Right forelimb (tissue), 1 donor: ENCODE measurements at places on chromosomes 6 and 20.
A peak's percentile ranks its signal among the peaks of the same experiment; 100 is the strongest.

- no peak for DNase-seq
Measured at GRCh38 chr20:18138639-18139583, 1.2 kb downstream of the KAT14 start.

- DNase-seq: no peak
Measured at GRCh38 chr6:51199733-51200260, 381.1 kb downstream of the TFAP2B start.

DNA sequence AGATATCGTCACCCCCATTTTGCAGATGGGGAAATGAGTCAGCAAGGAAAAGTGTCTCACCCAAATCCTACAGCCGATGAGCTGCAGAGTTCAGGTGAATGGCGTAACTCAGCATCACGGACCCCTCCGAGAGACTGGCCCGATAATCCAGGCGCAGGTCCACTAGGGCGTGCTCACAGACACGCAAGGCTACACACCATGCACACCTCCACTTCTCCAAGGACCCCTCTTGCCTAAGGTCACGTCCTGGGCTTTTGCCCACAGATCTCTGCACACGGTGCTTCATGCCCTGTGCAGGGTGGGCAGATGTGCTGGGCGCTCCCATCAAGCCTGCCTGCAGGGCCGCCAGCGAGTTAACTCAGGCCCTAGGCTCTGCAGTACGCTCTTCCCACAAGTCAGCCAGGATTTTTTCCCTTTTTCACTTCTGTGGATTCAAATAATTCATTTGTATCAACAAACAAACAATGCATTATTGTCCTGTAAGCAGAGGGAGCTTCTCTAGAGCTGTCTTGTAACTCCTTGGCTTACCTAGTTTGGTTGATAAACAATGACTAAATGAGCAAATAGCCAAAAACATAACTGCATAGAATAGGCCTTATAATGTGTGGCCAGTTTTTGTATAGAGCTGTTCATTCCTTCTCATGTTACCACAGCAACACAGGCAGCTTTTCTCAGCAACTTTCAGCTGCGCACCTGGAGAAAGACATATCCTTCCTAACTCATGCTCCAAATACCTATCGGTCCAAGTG lies 139.1 kb downstream of the AGPAT4 start:
- no peak for DNase-seq

GRCh38 chr6:41768545-41769308 lies 11.0 kb downstream of the FRS3 start:
- no peak for DNase-seq

GRCh38 chr20:33233129-33233774 lies 2.5 kb upstream of the BPIFA1 start:
- no peak for DNase-seq

- DNase-seq: no peak
Measured at GRCh38 chr20:43717616-43717995, 9.2 kb downstream of the GTSF1L start.

DNA sequence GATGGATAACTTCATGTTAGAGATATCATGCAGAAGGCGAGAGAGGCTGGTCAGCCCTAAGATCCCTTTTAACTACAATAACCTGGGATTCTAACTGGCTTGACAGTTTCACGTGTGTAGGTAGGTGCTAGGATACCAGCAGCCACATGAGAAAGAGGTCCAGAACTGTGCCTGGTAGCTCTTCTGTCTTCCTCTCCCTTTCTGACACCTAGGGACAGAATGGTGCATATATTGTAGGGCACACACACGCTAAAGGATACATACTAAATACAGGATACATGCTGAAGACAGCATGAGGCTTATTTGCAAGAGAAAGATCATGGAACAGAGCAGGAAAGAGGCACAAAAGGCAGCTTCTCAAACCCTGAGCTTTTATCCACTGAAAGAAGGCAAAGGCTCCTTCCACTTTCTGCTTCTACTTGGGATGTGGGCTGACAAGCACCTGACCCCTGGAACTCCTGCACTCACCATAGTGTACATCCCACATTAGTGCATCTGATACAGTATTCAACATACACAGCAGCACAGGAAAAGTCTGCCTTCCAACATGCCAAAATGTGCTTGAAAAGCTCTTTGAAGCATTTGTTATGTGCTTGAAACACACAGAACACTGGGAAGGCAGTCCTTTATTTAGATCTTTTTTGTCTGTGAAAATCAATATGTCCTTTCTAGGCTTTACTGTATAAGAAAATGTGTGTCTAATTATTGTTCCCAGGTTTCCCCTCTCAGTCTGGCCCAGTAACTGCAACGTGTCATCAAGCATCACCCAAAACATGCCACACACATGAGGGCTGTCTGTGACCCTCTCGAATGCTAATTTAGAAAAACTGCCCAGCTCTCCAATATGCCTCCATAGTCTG lies 3.2 kb downstream of the SLC22A23 start:
- peak; percentile 22 for DNase-seq

DNA sequence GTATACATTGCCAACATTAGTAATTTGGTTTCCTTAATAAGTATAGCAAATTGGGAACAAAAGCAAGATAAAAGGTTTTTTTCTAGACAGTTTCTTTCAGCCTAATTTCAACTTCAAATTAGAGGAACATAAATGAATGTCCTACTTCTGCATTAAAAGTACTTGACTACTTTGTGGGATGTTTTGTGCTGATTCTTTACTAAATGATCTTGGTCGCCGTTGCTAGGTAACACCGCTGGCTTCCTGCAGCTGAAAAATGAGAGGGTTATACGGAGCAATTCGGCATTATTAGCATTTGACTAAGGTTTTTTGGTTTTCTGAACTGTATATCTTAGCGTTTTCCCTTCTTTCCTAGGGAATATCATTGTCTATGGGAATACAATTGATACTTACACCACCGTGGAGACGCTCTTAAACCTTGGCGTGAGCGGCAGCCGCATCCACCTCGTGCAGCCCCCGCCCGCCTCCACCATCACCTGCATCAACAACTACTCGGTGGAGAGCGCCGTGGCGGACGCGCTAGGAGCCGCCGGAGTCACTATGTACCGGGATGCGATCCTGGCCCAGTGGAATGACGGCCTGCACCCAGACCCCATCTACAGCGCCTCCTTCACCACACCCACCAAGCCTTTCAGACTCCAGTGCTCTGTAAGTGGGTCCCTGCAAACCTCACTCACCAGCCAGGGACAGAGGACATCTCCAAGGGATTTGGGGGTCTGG lies 90.9 kb upstream of the INSM1 start:
- DNase-seq: no peak

DNA sequence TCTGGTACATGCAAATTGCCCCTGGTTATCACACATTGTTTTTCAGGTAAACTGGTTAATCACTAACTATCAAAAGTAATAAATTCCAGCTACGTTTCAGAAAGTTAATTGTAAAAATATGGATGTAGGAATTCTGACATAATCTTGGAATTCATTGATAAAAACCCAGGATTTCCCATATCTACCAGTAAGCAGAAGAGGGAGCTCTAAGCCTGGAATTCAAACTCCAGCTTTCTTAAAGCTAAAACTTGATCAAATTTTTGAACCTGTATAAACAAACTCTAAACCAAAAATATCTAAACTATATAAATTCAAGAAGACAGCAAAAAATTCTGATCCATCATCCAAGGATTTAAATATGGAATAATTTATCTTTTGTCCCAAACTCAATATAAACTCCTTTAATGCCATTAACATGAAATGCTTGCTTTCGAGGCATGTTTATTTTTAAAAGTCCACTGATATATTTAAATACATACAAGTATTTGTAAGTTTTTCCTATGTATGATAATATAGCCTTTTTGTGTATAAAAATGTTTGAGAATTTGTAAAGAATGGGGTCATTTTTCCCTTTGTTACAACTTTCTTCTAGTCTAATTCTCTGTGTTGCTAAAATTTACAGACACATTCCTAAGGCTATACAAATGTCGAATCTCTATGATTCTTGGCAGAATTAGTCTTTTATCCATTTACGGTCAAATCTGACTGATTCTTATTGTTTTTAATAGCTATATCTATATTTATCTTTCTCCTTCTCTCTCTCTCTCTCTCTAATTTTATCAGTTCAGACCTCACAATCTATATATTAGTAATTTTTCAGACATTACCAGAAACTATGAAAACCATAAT lies 91.4 kb upstream of the RNF217 start:
- no peak for DNase-seq

GRCh38 chr6:105257340-105257739 lies 77.5 kb upstream of the POPDC3 start:
- no peak for DNase-seq

GRCh38 chr6:99588618-99589289 lies 17.9 kb upstream of the PRDM13 start:
- peak; percentile 77 for DNase-seq

DNA sequence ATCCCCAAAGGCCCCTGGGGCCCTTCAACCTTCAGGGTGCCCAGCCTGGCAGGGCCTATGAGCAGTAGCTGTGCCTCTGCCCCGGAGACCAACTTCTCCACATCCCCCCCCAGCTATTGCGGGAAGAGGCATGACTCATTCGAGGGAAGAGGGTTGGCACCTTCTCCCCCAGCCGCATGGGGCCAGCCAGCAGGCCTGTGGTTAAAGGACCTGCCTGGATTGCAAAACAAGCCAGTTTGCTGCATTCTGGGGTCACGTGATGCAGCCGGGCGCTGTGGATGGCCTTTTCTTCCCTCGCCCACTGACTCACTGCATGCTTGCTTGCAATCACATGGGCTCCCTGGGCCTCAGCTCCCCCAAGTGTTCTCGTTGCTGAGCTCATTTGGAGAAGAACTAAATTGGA lies 182.5 kb downstream of the MAFB start:
- peak; percentile 69 for DNase-seq

DNA sequence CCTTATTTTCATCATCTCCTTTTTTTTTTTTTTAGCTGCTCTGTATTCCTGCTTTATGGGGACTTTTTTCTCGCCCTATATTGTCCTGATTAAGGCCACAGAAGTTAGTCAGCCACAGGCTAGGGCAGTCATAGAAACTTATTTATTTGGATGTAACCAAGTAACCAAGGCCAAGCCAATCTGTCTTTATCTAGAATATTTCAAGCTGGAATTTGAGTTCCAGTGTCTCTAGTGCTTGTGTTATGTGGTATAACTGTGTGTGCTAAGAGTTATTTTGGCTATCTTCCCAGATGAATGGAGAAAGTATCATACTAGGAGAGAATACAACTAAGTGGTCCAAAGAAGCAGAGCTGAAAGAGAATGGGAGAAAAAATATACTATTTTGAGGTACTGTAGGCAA lies 751.5 kb downstream of the CBLN4 start:
- no peak for DNase-seq

- DNase-seq: no peak
Measured at GRCh38 chr6:104623052-104623690, 236.5 kb downstream of the HACE1 start.

- no peak for DNase-seq
Measured at GRCh38 chr6:14798996-14799588, 446.8 kb upstream of the JARID2 start.

GRCh38 chr6:52976591-52977035 lies 18.5 kb downstream of the GSTA4 start:
- no peak for DNase-seq

GRCh38 chr20:23131766-23132165 lies 45.6 kb upstream of the CD93 start:
- no peak for DNase-seq

DNA sequence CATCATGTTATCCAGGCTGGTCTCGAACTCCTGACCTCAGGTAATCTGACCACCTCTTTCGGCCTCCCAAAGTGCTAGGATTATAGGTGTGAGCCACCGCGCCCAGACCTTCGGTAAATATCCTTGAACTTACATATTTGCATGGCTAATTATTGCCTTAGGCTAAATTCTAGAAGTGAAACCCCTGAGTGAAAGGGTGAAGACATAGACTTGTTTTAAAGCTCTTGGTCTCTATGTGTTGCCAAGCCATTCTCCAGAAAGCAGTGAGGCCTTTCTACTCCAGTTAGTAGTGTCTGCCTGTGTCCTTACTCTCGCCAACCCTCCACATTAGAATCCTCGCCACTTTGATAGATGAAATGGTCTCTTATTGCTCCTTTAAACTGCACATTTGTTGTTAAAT lies 2.6 kb upstream of the NOTCH4 start:
- no peak for DNase-seq

DNA sequence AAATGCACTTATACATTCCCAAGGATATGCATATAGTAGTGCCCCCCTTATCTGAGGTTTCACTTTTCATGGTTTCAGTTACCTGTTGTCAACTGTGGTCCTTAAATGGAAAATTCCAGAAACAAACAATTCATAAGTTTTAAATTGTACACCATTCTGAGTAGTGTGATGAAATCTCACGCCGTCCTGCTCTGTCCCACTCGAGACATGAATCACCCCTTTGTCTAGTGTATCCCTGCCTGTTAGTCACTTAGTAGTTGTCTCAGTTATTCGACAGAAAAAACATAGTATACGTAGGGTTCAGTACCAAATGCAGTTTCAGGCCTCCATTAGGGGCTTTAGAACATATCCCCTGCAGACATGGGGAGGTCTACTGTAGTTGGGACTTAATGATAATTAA lies 57.0 kb downstream of the MAP1LC3A start:
- no peak for DNase-seq

- no peak for DNase-seq
Measured at GRCh38 chr20:51562027-51562331, 19.5 kb upstream of the NFATC2 start.

- peak; percentile 73 for DNase-seq
Measured at GRCh38 chr20:62938105-62938888, at the start of gene GID8. Gene GID8, plus strand, starts transcription at chr20:62938147. Its CDS starts 3,356 bp downstream, at chr20:62941503.

- DNase-seq: no peak
Measured at GRCh38 chr20:39800111-39800510, 838.0 kb downstream of the DHX35 start.

DNA sequence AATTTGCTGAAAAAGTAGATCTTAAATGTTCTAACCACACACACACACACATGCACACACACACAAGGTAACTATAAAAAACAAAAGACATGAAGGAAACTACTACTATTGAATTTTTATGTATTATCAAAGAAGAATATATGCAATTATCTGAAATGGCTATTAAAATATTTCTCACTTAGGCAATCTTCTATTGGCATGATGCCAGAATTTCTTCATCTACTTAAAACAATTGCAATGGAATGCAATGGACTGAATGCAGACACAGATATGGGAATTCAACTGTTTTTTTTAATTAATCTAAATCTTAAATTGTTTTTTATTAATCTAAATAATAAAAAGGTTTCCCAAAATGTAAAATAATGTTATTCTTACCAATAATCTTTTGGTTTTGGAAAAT lies 152.6 kb upstream of the SMLR1 start:
- DNase-seq: no peak

- DNase-seq: no peak
Measured at GRCh38 chr6:138204303-138204702, 14.0 kb downstream of the PBOV1 start.

DNA sequence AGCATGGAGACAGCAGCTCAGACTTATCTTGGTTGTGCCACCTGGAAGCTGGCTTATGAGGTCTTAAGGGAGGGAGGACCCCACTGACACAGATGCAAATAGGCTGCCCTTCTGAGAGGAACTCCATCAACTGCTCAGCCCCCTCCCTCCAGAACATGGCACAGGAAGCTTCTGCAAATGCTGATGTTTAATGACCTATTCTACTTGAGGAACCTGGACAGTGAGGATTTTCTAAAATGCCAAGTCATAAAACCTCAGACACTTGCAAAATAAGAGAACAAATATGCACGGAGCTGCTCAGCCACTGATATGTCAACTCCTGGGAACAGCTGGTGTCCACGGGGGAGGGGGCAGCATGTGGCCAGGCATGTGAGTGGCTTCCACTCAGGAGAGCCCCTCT lies 3.5 kb downstream of the CST9 start:
- DNase-seq: no peak

- peak; percentile 91 for DNase-seq
Measured at GRCh38 chr20:50655311-50655880, 35.9 kb downstream of the RIPOR3 start.

GRCh38 chr6:7264686-7265384 lies 48.2 kb downstream of the SSR1 start:
- DNase-seq: no peak

- DNase-seq: peak; percentile 49
Measured at GRCh38 chr20:21391185-21391971, 5.9 kb downstream of the NKX2-4 start.
